ENCODE measurements at places on chromosomes 1 and 21.

GRCh38 chr1:22848405-22848804 is 124.3 kb downstream of the LACTBL1 start:
- no peak for DNase-seq

GRCh38 chr1:11730429-11730891 is 5.5 kb upstream of the AGTRAP start:
- no peak for DNase-seq

- no peak for DNase-seq
Measured at GRCh38 chr1:154862907-154863306, 7.2 kb downstream of the KCNN3 start.

DNA sequence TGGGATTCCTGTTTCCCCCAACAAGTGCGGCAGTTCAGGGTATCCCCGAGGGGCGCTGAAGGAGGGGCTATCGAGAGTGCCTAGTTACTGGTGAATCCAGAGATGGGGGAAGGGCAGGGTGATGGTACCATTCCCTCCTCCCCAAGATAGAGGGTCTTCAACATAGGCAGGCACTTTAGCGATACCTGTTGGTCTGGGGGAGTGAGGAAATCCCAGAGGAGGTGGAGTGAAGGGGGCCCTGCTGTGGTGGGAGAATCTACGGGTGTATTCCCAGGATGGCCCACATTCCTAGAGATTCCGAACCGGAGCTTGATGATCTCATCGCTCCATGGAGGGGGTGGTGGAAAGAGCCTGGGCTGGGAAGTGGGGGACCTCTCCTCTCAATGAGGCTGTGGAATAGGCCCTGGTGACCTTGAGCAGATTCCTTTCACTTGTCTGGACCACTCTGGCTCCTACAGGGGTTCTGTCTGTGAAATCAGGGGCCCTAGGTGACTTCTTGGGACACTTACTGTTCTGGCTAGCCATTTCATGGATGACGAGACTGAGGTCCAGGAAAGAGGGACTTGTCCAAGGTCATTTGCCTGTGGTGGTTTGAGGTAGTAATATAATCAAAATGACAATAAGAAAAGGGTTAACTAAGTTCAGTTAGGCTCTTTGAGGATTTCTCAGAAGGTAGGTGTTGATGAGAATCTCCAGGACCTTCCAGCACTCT is 52.7 kb upstream of the SYNC start:
- DNase-seq = no peak

DNA sequence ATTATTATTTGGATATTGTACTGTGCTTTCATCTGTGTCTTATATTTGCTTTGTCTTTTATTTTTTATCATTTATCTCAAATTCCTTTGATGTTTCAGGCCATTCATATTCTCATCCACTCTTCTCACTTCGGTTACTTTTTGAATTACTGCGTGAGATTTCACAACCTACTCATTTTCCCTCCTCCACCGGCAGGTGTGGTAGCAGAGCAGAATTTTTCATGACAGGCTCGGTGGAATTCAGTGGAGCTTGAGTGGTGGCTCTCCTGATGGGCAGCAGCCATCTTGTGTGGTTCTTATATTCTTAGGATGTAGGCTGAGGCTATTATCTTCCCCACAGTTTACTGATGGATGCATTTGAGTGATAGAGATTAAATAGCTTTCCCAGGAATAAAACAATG is 92.3 kb upstream of the IVNS1ABP start:
- DNase-seq = no peak

DNA sequence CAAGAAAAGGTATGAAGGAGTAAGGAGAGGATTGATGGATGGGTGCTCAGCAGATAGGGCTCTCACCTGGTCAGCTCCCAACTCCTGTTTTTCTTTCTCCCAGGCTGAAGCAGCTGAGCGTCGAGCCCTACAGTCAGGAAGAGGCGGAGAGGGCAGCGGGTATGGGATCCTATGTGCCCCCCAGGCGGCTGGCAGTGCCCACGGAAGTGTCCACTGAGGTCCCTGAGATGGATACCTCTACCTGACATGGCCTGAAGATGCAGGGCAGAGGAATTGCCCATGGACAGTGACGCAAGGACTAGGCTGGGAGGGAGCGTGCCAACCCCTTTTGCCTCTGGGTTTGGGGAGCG is 739 bp downstream of the ZNF593 start:
- DNase-seq = no peak

DNA sequence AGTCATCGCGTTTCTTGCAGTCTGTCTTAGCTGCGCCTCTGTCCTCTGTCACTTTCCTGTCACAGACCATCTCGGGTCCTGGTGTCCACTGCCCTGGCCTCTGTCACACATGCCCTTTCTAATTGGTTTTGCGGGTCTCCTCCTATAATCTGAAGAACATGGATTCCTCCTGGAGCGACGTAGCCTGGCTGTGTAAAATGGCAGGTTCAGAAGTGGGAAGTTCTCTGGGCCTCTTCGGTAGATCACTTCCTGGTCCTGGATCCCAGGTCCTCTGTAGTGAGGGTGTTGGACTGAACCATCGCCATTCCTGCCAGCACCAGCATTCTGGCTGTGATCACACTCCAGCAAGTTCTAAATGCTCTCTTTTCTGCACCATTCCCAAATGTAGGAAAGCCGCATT is 857 bp downstream of the FAM3B start:
- DNase-seq = peak; percentile 44

DNA sequence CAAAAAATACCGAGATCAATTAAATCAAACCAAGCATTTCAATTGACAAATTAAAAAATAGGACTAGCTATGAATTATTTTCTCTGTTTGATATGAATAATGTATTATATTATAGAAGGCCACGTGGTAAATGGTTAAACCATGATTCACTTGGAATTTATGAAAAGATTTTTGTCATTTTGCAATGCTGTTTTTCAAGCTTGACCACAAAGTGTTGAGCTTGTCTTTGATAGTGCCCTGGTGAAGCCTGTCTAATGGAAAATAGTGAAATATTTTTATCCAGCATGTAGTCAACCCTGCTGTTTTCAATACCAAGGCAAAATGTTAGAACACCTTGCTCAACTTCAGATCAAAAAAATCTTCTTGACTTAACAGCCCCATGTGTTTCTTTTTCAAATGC is 288.0 kb upstream of the PRMT6 start:
- no peak for DNase-seq

- DNase-seq = no peak
Measured at GRCh38 chr21:18801468-18801867, 397.9 kb upstream of the TMPRSS15 start.

DNA sequence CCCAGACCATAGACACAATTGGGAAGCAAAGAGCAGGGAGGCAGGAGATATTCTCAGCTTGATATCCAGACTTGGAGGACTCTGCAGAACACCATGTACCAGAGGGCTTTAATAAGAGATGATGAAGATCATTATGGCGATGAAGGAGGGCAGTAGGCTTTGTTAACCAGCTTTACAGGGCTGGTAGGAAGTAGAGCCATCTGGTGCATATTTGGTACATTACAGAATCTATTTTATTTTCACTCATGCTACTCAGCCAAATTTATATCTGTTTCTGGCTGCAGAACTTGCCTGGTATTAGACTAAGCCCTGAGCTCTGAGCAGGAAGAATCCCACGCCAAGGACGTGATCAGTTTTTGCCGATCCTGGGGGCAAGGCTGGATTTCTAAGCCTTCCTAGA is 61.8 kb upstream of the SYT6 start:
- no peak for DNase-seq

DNA sequence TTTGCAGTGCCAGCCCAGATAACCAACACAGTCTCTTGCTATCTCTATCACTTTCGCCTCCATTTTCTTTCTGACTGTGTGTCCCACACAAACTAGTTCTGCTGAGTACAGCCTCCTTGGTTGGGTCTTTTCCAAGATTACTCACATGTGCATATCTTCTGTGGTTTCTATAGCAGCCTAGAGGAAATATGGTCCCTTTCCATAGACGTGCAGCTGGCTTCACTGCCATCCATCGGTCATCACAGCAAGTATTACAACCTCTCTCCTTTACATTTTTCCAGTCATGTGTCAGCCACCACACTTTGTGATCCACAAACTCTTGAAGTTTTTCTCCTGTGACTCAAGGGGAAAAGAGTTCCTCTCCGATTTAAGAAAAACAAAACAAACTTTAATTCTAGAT is 893.4 kb upstream of the ADGRL4 start:
- no peak for DNase-seq

DNA sequence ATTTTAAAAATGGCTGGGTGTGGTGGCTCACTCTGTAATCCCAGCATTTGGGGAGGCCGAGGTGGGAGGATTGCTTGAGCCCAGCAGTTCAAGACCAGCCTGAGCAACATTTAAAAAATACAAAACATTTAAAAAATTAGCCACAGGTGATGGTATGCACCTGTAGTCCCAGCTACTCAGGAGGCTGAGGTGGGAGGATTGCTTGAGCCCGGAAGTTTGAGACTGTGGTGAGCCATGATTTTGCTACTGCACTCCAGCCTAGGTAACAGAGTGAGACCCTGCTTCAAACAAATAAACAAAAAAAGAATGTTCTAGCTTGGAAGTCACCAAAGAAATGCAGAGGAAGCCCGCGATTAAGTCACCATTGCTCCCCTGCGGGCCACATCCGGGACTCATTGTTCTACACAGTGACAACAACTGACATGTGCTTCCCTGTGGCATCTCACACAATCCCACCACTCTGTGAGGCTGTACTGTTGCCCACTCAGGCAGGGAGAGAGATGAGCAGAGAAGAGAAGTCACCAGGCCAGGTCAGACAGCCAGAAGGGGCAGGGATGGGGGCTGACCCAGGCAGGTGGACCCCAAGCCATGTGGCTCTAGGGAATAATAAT is 18.4 kb upstream of the SPATC1L start:
- DNase-seq = no peak

DNA sequence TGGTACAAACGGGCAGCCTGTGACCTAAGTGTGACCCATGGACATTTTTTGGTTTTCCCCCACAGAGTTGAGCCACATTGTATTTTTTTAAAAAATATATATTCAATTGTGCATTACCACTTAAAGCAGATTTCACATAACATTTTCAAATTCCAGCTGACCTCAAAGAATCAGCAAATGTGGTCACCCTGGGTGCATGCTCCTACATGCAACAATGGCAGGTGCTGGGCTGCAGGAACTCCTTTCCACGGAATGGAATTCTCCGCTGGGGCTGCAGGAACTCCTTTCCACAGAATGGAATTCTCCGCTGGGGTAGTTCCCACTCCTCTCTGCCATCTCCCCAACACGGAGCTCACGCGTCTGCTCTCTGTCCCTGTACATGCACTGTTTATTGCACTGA is 68.7 kb downstream of the MAP10 start:
- DNase-seq = no peak

DNA sequence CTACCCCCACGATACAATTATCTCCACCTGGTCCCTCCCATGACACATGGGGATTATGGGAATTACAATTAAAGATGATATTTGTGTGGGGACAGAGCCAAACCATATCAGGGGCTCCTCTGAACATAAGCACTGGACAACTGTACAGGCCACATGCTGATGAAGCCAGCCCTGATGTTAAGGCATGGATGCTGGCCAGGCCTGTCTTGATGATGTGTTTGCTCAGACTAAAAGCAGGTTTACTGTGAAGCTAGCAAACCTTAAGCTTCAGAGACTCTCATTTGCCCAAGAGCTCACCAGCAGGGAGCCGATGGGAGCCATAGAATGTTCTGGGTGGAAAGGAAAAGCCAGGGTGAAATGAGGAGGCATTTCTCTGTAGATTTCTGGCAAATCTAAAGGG is 135.3 kb upstream of the KCNK1 start:
- no peak for DNase-seq

DNA sequence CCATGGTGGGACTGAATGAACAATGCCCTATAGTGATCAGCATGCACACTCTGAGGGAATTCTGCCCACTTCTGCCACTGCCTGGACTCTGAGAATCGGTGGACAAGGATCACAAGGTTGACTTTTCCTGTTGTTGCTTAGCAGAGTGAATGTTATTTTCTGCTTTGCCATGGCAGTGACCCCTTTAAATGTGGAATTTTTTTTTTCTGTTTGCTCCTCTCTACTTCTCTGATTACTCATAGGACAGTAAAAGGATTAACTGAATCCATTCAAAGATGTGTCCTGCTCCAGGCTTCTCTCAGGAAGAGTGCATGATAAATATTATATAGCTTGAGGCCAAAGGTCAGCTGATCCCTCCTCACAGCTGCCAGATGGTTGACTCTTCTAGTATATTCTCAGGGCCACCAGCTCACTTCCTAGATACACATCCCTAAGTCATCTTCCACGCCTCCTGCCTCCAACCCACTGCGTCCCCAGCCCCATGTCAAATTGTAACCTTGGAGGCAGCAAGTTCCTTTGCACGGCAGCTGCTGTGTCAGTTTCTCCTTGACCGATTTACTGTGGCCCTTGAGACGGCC is 74.0 kb upstream of the RALGPS2 start:
- DNase-seq = no peak

- no peak for DNase-seq
Measured at GRCh38 chr1:20399196-20399595, 86.8 kb downstream of the CAMK2N1 start.

GRCh38 chr1:104768466-104768865 is 1018.8 kb downstream of the AMY1C start:
- no peak for DNase-seq

DNA sequence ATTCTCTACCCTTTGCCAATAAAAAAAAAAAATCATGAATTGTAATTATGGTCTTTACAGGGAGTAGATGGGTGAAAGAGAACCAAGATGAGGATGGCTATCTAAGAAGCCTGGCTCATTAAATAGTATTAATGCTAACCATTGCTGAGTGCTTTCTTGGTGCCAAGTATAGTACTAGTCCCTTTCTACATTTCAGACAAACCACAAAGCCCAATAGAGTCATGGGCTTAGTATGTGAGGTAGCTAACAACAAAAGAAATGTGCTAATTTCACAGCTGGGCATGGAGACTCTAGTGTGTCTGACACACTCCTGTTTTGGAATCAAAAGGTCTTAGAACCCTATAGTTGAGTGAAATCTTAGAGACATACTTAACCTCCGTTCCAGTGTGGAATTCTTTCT is 84.5 kb upstream of the ESRRG start:
- DNase-seq = no peak

DNA sequence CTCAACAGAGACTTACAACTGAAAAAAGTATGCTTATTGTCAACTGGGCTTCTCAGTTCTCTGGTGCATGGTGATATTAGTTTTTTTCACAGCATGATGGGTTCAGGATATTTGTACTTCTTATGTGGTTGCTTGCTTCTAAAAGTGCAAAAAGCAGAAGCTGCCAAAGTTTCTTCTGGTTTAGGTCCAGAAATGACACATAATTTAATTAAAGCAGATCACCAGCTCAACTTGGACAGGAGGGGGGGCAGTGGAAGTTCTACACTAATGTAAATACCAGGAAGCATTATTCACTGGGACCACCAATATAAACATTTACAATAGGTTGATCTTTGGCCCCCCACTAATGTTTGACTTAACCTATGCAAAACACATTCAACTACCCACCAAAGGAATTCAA is 354.8 kb upstream of the BRINP3 start:
- DNase-seq = no peak

DNA sequence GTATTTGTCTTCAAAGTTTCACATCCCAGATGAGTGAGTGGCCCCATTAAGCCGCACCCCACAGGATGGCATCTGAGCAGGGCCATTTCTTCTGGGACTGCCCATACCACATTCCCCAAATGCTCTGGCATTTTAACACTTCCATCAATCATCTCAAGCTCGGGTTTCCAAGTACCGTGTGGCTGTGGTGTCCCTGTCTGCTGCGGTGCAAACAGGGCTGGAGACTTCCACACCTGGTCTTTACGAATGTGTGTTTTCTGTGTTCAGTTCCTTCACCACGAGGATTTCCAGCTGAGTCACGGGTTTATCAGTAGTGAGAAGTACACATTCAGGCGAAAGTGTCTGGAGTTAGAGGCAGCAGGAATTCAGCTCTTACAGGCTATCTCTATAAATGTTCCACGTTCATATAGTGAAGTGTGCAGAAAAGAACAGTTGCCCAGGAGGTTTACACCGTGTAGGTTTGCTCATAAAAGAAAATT is 195.2 kb downstream of the RHOU start:
- no peak for DNase-seq
